ENCODE measurements at places on chromosomes 3 and 15.

GRCh38 chr3:169327546-169328356 lies 335.8 kb downstream of the MECOM start:
- no peak for DNase-seq

- no peak for DNase-seq
Measured at GRCh38 chr15:92638291-92638708, 17.3 kb downstream of the FAM174B start.

DNA sequence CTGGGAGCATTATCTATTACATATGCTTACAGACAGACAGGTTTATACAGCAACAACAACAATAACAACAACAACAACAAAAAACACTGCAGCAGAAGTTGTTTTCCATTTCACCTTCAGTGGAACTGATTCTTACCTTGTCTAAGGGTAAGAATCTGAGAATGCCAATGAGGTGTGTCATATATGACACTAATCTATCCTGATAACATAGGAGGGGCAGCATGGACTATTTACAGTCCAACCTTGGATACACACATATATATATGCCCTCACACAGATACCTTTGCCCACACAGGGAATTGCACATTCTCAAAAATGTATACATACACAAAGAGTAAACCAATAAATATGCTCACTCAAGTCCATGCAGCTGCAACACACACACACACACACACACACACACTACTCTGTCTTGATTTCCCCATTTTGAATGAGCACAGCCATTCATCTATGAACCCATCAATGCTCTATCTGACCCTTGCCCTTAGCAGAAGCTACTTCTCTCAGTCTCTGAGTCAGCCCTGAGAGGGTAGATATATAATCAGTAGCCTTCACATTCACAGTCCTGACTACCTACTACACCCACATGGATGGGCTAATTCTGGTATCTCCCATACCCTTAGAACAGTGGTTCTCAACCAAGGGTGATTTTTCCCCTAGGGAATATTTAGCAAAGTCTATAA lies 9.7 kb upstream of the TRANK1 start:
- no peak for DNase-seq

DNA sequence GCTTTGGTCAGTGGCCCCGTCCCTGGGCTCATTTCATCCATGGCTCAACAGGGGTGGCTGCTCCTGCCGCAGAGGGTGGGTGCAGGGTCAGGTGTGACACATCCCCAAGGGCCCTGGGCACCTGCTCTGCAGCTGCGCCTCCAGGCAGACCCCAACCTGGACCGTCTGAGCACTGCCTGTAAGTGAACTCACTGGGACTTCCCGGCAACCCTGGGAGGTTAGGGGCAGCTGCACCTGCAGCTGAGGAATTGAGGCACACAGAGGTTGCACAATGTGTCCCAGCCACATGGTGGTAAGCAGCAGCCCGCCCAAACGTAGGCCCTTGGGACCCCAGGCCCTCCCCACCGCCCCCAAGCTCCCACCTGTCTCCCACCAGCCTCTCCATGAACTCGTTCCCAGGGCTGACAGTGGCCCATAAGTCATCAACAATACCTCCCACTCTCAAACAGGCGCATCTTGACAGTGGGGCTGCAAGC lies 55.1 kb downstream of the PLXNA1 start:
- DNase-seq = no peak

DNA sequence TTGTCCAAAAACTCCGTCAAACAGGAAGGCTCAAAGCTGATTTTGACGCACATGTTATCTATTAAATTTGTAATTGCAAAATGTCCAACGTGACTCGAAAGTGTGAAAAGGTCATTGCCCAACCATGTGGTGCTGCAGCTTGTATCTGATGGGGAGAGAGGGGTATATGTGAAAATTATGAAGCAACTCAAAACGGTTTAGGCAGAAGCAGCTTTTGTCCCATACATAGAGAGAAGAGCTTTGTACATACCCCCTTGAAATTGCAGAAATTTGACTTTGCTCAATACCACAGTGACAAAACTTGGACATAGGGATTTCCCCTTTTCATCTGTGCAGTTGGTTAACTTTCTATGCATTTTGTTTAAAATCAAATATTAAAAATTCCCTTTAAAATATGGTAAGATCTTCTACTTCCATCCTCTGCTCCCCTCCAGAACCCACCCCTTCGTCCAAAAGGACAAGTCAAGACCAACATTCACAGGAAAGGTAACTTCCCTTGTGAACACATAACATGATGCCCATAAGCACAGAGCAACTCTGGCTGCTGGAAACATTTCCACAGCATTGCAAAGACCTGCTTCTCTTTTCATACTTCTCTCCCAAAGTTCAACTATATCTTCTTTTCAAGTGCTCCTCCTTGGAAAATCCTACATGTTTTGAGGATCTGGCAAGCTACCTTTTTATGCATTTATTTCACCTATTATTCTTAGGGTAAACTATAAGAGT lies 253.7 kb upstream of the THBS1 start:
- no peak for DNase-seq

DNA sequence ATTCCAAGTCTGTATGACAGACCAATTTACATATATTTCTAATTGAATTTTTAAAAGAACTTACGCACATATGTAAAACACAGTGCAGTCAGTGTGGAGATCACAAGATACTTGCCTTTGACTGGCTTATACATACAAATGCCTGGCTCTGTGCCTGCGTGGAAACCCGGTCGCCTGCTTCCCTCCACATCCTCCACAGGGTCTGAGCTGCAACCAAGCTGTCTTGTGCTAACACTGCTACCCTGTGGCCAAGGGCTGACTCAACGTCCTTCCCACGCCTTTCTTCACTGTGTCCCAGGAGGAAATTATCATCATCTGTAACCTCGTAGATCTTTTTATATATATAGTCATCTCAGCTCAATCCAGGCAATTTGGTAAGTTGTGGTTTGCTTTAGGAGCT lies 117.0 kb downstream of the WNT7A start:
- DNase-seq = no peak

Measured in kidney epithelial cell (primary cell).